Panc1 (cell line): ENCODE measurements at places on chromosomes 3 and 15. TPM values are rescaled to one million over a fixed set of nuclear protein-coding genes. Genes with fewer than 3 reads are reported as not detected.
A peak's percentile ranks its signal among the peaks of the same experiment; 100 is the strongest.

DNA sequence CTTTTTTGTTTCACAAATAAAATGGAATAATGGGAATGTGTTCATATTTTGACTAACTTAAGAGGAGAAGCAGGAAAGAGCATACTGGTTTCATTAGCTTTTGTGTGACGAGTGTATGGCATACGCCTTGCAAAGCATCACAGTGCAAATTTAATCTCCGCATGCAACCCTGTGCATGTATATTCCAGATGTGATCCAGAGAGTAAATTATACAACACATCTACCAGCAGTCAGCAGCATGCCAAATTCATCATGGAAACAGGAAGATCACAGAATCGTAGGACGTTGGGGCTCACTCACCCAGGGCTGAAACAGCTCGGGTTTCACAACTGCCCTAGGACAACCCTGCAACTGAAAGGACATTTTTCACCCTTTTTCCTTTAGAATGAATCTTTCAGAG, 53.4 kb downstream of the ADAMTS9 start:
- H3K4me3 ChIP-seq: no peak overlapping the region
- no peaks in the 10 kb centered on the region for H3K36me3 ChIP-seq
- H3K4me1 ChIP-seq: no peaks in the 10 kb centered on the region
- H3K27me3 ChIP-seq: no peaks in the 10 kb centered on the region
- H3K27ac ChIP-seq: no peak overlapping the region

GRCh38 chr3:40020689-40021088, 211.3 kb downstream of the MYRIP start:
- no peaks in the 10 kb centered on the region for H3K27me3 ChIP-seq
- no peaks in the 10 kb centered on the region for H3K4me1 ChIP-seq
- DNase-seq: no peak
- no peak overlapping the region for H3K4me3 ChIP-seq

GRCh38 chr15:73171711-73172110, 119.4 kb downstream of the NEO1 start:
- no peak for DNase-seq
- no peak overlapping the region for H3K4me3 ChIP-seq
- no peak overlapping the region for H3K27ac ChIP-seq
- H3K36me3 ChIP-seq: no peaks in the 10 kb centered on the region
- no peaks in the 10 kb centered on the region for H3K4me1 ChIP-seq

DNA sequence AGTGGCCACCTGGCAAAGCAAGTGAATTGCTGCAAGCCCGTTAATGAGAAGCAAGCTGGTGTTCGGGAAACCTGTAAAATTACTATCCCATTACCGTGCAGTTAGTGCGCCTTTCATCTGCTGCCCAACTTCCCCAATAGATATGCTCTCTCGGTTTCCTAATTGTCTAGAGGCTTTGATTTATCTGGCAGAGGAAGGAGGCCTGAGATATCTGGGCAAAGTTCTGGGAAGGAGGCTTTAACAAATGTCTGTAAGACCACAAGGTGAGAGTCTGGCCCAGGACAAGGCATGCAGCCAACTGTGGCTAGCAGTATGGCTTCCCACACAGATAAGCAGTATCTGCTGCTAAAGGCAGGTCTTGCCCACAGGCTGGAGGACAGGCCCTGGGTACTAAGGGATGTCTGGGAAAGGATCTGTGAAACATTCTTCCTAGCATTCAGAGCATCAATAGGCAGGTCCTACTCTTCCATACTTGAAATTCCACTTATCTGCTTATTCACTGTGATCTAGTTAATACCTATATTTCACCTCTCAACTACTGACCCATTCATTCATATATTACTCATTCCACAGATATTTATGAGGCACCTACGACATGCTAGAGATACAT, 130.0 kb upstream of the SLC2A2 start:
- H3K27ac ChIP-seq: no peak overlapping the region
- H3K4me1 ChIP-seq: no peaks in the 10 kb centered on the region
- no peak overlapping the region for H3K4me3 ChIP-seq
- no peaks in the 10 kb centered on the region for H3K36me3 ChIP-seq

- H3K27me3 ChIP-seq: no peaks in the 10 kb centered on the region
- H3K36me3 ChIP-seq: no peaks in the 10 kb centered on the region
- H3K4me3 ChIP-seq: no peak overlapping the region
- H3K27ac ChIP-seq: no peak overlapping the region
- no peaks in the 10 kb centered on the region for H3K4me1 ChIP-seq
- DNase-seq: no peak
Measured at GRCh38 chr3:25856902-25857518, 67.1 kb downstream of the OXSM start.

DNA sequence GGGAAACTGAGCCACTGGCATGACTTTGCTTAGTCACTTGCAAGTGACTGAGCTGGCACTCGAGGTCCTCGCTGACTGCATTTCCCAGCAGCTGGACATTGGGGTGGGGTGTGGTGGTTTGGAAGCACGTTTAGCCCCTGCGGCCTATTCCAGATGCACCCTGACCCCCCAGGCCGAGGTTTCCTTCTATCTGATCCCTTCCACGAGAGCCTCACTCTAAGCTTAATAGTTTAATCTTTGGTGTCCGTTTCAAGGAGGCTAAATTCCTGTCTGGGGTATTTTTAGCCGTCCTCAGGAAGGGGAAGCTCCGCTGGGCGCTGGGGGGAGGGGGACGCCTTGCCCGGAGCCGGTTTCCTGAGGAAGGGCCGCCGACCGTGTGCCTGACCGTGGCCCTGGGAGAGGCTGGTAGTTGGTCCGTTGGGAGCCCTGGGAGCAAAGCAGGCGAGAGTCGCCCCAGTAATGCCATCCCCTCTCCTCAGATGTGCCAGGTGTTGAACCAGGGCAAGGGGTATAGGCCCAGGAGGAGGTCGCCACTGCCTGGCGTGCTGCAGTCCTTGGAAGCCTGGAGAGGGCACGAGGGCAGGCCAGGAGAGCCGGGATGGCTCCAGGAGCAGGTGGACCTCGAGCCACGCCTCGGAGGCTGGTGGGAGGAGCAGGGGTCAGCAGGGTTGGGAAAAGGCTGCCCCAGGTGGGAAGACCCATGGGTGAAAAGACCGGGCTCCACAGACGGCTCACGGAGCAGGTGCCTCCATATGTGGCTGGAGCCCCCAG, 37.2 kb downstream of the IDH2 start:
- peaks cover 20% of the 10 kb centered on the region for H3K4me1 ChIP-seq
- no peak overlapping the region for H3K4me3 ChIP-seq
- no peaks in the 10 kb centered on the region for H3K27me3 ChIP-seq

- H3K27ac ChIP-seq: no peak overlapping the region
- no peak overlapping the region for H3K4me3 ChIP-seq
- H3K36me3 ChIP-seq: no peaks in the 10 kb centered on the region
- no peaks in the 10 kb centered on the region for H3K27me3 ChIP-seq
- H3K4me1 ChIP-seq: no peaks in the 10 kb centered on the region
- DNase-seq: no peak
Measured at GRCh38 chr3:74897006-74897405, 282.5 kb upstream of the CNTN3 start.

DNA sequence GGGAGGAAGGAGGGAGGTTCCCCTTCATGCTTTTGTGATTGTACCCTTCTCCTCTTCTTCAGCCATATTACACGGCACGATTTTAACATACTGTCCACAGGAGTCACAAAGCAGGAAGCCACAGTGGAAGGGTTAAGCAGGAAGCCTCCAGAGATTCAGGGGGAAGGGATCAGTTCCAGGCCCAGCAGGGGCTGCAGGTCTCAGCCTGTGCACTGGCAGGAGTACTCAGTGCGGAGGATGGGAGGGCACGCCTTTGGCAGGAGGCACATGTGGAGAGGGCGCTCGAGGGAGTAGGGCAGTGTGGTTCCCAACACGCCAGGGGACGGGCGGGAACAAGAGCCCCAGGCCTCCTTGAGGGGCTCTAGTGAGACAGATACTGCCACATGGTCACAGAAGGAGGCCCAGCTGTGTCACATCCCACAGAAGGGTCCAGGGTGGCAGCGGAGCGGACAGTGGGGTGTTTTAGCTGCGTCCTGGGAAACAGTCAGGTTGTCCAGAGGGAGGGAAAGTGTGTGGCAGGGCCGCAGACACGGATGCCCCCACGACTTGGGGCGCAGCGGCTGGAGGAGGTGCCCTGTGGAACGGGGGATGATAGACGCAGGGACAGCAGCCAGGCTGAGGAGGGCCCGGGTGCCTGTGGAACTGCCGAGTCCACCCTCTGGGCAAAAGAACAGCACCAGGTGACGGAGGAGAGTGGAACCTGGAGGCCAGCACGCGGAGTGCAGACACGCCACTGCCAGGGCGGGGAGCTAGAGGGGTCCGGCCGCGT, 77.5 kb downstream of the CHSY1 start:
- peaks cover 23% of the 10 kb centered on the region for H3K4me1 ChIP-seq
- peaks cover 3% of the 10 kb centered on the region; the same call in 1 of the 2 replicates for H3K36me3 ChIP-seq
- no peak overlapping the region for H3K4me3 ChIP-seq
- no peak overlapping the region for H3K27ac ChIP-seq
- no peak for DNase-seq

DNA sequence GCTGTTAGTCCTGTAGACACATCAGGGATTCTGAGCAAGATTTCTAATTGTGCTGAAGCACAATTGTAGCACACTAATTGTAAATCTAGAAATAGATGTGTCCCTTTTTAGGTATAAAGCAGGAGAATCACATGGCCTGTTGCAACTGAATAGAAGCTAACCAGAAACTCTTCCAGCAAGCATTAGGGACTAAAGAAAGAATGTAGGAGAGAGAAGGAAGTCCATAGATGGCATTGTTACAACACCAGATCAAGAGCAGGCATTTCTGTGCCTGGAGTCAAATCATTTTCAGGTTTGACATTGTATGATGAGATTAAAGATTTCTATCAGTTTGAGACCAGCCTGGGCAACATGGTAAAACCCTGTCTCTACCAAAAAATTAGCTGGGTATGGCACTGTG, 27.4 kb downstream of the CALML4 start:
- H3K4me1 ChIP-seq: no peaks in the 10 kb centered on the region
- no peak overlapping the region for H3K4me3 ChIP-seq
- peaks cover 20% of the 10 kb centered on the region for H3K36me3 ChIP-seq
- H3K27ac ChIP-seq: no peak overlapping the region
- no peak for DNase-seq
- no peaks in the 10 kb centered on the region for H3K27me3 ChIP-seq

GRCh38 chr3:175951047-175951694, 1092.0 kb downstream of the NAALADL2 start:
- no peaks in the 10 kb centered on the region for H3K36me3 ChIP-seq
- no peak overlapping the region for H3K4me3 ChIP-seq
- H3K27ac ChIP-seq: no peak overlapping the region
- no peaks in the 10 kb centered on the region for H3K27me3 ChIP-seq

DNA sequence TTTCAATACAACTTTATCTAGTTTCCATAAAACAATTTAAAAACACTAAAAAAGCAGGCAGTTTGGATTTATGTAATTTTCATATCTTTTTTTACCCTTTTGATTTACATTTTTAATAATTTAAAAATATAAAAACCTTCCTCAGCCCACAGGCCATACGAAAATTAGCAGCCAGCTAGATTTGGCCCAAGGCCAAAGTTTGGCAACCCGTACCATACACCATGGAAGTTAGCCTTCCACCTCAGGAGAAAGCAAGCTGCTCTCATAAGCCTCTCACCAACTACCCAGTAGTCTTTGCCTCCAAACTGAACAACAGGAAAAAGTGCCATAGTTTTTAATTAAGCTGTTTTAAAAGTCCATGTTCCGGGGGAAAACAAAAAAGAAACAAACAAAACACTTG, 107.3 kb upstream of the TRIM42 start:
- H3K27ac ChIP-seq: no peak overlapping the region
- H3K4me3 ChIP-seq: no peak overlapping the region
- H3K4me1 ChIP-seq: no peaks in the 10 kb centered on the region

GRCh38 chr3:51982352-51982837, 940 bp upstream of the ACY1 start:
- H3K27me3 ChIP-seq: no peaks in the 10 kb centered on the region
- H3K27ac ChIP-seq: peak overlapping the region; percentile 89
- peaks cover 12% of the 10 kb centered on the region for H3K4me1 ChIP-seq
- no peak for DNase-seq
- H3K4me3 ChIP-seq: peak overlapping the region; percentile 73

- no peak for DNase-seq
- H3K27ac ChIP-seq: no peak overlapping the region
- no peaks in the 10 kb centered on the region for H3K4me1 ChIP-seq
- no peaks in the 10 kb centered on the region for H3K36me3 ChIP-seq
- H3K27me3 ChIP-seq: no peaks in the 10 kb centered on the region
Measured at GRCh38 chr3:106305127-106305526, 436.3 kb upstream of the CBLB start.

GRCh38 chr15:99085413-99086326, 19.2 kb upstream of the SYNM start:
- H3K27me3 ChIP-seq: no peaks in the 10 kb centered on the region
- no peak for DNase-seq

- peaks cover 13% of the 10 kb centered on the region for H3K4me1 ChIP-seq
- no peaks in the 10 kb centered on the region for H3K36me3 ChIP-seq
- H3K27me3 ChIP-seq: no peaks in the 10 kb centered on the region
- DNase-seq: no peak
Measured at GRCh38 chr15:99017322-99017701, 9.7 kb upstream of the PGPEP1L start.

DNA sequence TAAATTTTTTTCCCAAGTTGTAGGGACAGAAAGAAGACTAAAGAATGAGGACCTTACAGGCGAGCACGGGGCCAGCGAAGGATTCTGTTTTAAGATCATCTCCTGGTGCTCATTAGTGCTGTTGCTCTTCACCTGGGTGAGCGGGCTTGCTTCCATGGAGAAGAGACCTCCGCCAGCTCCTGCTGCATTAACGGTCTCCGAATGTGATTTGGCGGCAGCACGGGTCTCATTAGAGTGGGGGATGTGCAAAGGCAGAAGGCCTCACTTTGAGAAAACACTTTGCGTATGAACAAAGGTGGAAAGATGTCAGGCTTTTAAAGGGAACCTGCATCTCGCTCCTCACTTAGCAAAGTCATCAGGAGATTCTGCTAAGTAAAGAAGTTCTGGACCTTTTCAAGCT, 753.4 kb upstream of the CFAP20DC start:
- no peaks in the 10 kb centered on the region for H3K36me3 ChIP-seq
- no peak overlapping the region for H3K27ac ChIP-seq
- H3K27me3 ChIP-seq: no peaks in the 10 kb centered on the region
- no peak overlapping the region for H3K4me3 ChIP-seq
- DNase-seq: no peak
- H3K4me1 ChIP-seq: no peaks in the 10 kb centered on the region

DNA sequence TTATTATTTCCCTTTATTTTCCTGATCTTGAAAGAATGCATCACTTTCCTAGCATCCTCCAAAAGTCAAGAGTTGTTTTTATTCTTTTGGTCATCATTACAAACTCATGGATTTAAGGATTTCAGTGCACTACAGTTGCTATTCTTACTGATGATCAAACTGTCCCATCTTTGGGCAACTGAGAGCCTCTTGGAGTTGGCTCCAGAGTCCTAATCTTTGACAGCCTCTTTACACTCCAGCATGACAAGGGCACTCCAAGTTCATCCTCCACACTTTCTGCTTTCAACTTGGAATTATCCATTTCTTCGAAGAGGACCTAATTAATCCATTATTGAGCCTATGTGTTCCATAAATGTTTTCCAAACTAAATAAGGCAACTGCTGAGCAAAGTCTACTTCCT, 5.7 kb downstream of the UACA start:
- DNase-seq: no peak
- peaks cover 14% of the 10 kb centered on the region for H3K36me3 ChIP-seq
- H3K4me1 ChIP-seq: peaks cover 56% of the 10 kb centered on the region
- peak overlapping the region; percentile 93; the same call in 1 of the 2 replicates for H3K4me3 ChIP-seq
- no peaks in the 10 kb centered on the region for H3K27me3 ChIP-seq

GRCh38 chr3:71776538-71776937, 8.4 kb downstream of the PROK2 start:
- H3K4me3 ChIP-seq: no peak overlapping the region
- H3K27ac ChIP-seq: no peak overlapping the region
- H3K36me3 ChIP-seq: no peaks in the 10 kb centered on the region
- H3K27me3 ChIP-seq: no peaks in the 10 kb centered on the region; the same call in 1 of the 2 replicates

The CCR9 gene
- not detected for total RNA-seq

The EDEM1 gene
- total RNA-seq: 44.6 TPM

The CD96 gene
- total RNA-seq: not detected

The MUC20 gene
- not detected for total RNA-seq

The VGLL3 gene
- total RNA-seq: 0.15 TPM

The SERPINI1 gene
- 8.0 TPM for total RNA-seq

The TM4SF4 gene
- 0.46 TPM for total RNA-seq

The SUSD5 gene
- 16.3 TPM for total RNA-seq
